ENCODE measurements at places on chromosomes 7 and 10.
A peak's percentile ranks its signal among the peaks of the same experiment; 100 is the strongest.

- DNase-seq: peak; percentile 28
Measured at GRCh38 chr7:33932832-33933468, 27.6 kb downstream of the BMPER start.

GRCh38 chr10:66843396-66843795 lies 82.4 kb upstream of the LRRTM3 start:
- no peak for DNase-seq

DNA sequence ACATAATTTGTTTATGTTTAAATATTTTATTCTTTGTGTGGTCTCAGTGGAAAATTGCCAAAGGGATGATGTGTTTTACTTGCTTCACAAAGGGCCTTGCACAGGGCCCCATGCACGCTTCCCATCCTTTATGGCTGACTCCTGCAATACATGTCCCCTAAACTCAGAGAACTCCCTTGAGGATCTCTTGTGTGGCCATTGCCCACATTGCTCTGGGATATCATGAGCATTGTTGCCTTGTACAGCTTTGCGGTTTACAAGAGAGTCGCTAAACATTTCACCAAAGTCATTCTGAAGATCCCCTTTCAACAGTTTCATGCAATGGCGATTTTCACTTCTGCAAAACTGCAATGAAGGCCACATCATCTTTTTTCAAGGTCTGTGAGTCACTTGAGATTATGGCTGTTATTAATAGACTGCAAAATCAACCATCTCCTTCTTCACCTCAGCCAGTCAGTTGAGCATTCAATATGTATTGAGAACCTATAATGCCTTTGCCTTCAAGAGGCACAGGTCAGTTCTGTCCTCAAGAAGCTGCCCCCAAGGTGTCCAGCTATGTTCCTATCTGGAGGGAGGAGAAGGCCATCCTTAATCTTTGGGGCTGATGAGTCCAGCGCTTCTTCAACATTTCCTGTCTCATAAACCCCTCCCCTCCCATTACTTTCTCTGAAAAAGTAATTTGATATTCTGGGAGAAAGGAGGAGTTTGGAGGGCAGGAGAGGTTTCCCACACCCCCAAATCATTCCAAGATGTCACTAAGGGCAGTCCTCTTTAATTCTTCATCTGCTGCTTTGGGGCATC lies 108.1 kb downstream of the CCDC71L start:
- no peak for DNase-seq

DNA sequence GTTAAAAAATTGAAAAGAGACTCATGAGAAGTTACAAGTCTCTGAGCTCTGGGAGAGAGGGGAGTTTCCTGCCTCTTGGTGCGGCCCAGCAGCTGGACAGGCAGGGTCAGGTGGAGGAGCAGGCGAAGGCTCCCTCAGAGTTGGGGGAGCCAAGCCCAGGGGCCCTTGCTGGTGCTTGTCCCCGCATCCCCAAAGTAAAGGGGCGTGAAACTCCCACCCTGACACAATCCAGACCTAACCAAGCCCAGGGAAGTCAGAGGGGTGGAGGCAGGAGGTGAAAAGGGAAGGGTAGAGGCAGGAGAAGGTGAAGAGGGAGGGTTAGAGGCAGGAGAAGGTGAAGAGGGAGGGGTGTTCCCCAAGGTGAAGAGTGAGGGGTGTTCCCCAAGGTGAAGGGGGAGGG lies 322.8 kb downstream of the GLRX3 start:
- no peak for DNase-seq

DNA sequence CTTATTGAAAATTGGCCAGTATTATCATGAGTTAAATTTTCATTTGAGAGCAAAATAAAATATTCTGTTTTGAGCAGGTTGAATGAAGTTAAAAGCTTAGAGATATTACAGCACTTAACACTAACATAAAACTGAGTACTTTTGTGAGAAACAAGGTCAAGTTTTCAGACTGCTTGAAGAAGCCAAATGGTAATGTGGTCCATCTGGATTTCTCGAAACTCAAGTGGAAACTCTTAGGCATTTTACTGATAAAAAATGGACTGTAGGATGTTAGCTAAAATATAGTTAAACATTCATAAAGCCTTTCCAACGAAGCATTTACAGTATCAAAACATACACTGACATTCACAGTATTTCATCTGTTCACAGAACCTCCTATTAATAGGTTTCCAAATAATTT lies 528.1 kb upstream of the SEMA3D start:
- DNase-seq: no peak

DNA sequence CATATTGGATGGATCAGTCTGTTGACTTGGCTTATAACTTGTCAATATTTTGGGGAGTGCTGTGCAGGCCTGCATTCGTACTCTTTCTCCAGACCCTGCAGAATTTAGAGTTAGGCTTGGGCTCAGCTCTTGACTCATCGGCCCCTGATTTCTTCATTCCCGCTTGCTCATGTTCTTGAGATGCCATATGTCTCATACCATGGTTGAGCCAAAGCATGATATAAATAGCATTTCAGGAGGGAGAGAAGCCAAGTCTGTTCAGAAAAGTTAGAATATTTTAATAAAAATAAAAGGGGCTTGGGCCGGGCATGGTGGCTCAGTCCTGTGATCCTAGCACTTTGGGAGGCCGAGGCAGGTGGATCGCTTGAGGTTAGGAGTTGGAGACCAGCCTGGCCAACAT lies 898.1 kb downstream of the TYW1 start:
- DNase-seq: no peak

- no peak for DNase-seq
Measured at GRCh38 chr10:18308600-18308999, 168.4 kb downstream of the CACNB2 start.

GRCh38 chr7:100171087-100171681 lies 2.8 kb upstream of the GAL3ST4 start:
- DNase-seq: no peak

- DNase-seq: no peak
Measured at GRCh38 chr7:151895631-151896031, 18.7 kb upstream of the PRKAG2 start.

DNA sequence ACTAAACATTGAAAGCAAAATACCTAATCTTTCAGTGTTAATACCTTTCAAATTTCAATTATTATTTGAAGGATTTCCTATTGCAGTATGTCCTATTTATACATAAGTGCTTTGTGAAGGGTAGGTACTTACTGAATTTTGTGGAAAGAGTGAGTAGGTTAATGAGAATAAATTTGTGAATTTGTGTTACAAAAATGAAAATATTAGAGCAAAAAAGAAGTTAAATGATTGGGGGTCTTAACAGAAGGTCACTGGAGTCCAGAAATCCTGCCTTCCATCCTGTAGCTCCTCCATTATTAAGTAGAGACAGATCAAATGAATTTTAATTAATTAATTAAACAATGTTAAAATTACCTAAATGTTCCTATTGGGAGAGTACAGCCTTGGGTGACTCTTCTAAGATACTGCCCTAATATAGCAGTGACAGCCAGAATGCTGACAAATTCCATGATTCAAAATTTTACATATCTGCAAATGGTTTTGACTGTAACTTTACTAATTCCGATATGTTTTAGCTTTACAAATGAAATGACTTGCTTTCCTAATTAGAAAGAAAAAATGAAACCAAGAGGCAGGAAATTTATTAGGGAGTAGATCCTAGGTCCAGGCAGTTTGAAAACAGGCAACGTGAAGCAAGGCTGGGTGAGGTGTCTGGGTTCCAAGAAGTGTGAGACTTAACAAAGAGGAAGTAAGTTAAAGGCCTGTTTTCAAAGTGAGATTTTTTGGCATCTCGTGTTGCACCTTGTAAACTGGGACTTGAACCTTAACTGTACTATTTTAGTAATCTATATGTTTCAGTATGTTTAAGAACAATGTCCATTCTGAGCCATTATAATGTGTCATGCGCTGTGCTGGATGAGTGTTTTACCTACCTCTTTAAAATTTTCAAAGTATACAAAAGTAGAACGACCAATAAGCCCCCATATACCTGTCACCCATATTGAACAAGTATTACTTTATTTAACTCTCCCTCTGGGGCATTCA lies 1.5 kb downstream of the PIK3CG start:
- no peak for DNase-seq

DNA sequence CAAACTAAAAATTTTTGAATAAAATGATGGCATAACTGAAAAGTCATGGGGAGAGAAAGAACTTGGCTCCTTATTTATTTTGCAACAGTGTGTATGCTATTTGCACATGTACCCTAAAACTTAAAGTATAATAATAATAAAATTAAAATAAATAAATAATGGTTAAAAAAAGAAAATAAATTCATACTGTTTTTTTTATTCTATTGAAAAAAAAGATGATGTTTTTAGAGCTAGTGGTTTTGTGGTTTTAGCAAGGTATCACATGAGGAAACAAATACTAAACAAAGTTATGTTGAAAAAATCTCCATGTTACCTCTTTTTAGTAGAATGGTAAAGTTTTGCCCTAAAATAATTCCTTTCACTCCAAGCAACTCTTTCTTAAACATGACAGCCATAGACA lies 26.2 kb downstream of the TMEM168 start:
- DNase-seq: no peak

DNA sequence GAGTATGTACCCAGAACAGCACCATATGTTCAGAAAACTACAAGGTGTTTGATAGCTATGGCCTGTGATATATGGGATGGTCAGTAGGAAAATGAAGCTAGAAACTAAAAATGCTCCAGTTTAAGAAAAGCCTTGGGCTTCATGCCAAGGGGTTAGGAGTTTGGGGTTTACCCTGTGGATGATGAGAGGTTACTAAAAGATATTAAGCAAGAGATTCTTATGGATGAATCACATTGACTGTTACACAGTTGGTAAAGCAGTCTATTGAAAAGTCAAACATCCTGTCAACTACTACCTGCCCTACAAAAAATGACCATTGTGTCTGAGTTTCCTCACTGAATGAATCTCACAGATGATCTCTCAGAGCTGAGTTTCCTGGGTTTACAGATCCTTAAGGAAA lies 166.2 kb upstream of the INHBA start:
- DNase-seq: no peak

DNA sequence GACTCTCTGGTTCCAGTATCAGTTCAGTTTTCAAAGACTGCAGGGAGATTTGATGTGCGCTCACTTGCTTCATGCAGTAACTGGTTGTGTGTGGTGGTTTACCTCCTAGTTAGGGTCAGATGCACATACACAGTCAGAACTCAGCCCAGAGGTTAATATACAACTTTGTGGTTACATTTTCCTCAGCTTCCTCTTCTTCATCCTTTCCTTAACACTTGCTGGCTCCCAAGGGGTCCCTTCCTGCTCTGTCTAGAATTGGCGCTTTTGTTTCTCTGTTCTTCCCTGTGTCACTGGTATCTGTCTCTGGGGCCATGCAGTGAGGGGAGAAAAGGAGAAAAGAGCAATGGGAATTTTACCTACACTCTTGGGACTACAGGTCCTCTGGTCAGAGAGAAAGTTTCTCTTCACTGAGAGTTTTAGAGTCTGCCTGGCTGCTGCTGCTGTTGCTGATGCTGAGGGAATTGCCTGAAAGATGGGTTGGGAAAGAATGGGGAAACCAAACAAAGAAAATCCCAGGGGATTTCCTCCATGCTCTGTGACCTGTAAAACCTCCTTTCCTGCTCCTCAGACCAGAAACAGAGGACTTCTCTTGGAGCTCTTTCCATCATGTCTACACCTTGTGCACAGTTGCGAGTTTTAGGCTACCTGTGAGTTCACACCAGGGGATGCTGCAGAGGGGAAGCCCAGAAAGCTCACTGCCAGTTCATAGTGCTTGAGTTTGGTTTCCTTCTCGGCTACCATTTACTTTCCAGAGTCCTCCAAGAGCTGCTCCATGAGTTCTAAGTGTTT lies 74.6 kb downstream of the WDFY4 start:
- DNase-seq: no peak

GRCh38 chr10:12602521-12602920 lies 253.2 kb downstream of the CAMK1D start:
- no peak for DNase-seq

- no peak for DNase-seq
Measured at GRCh38 chr7:103127006-103127405, 21.9 kb downstream of the NAPEPLD start.

DNA sequence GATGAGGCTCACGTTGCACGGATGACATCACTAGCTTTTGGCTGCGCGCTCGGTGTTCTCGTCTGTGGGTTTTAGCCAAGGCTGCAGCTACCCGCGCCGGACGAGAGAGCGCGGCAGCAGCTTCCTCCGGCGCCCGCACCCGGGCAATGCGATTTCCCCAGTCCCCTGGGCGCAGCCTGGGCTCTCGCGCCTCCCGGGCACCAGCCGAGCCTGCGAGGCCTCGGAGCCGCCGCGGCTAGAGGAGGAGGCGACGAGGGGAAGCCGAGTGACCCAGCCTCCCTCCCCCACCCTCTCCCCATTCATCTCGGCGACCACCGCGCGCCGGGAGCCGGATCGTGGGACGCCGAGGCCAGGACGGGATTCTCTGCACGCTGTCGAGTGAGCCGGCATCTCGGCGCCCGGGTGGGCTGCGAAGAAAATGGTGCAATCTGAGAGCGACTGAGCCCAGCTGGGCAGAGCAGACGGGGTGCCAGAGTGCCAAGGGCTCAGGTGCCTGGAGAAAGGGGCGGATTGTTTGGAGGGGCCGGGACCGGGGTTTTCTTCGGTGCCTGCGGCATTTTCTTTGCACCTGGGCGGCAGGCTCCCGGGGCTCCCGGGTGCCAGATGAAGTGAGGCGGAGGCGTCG lies 1.2 kb upstream of the TMEM178B start:
- DNase-seq: no peak

GRCh38 chr10:100334762-100335161 lies 4.7 kb upstream of the PKD2L1 start:
- DNase-seq: no peak

DNA sequence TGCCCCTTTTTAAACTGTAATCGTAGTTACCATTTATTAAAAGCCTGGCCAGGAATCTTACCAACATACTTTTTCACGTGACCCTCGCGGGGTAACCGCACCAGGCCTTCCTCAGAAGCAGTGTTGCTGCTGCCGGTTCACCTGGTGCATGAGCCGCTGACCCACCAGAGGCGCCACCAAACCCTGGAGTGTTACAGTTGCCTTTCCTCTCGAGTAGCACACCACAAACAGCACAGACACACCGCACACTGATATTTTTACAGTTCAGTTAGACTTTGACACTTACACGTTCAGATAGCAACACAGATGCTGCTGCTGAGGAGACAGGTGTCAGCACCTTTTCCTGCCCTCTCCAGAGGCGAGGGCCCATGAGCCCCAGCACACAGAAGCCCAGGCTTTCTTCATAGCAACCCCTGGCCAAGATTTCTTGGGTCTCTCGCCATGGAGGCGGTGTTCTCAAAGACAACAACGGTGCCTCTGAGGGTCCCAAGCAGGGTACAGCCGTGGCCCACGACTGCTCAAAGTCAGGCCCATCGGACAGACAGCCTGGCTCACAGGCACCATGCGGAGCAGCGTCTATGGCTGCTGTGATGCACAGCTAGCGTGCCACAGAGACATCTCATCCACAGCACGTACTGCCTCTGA lies 123.1 kb downstream of the DIP2C start:
- no peak for DNase-seq

- DNase-seq: no peak
Measured at GRCh38 chr7:1749351-1749863, 79.3 kb downstream of the ELFN1 start.

DNA sequence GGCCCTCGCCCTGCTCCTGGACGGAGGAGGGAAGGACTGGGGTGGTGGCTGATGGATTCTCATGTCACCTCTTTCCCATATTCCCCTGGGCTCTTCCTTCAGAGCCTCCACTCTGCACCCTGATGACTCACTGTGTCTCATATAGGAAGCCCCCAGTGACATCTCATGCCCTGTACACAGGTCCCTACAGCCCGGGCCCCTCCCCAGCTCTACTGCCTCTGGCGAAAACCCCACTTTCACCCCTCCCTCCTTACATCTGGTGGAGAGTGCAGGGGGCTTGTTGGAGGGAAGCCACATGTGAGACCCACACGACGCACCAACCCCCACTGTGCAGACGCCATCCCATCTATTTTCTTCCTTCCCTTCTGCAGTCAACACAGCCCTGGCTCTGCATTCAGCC lies 72.8 kb upstream of the ZNF479 start:
- no peak for DNase-seq

- DNase-seq: no peak
Measured at GRCh38 chr7:33448035-33448434, 318.7 kb downstream of the BBS9 start.
